ENCODE measurements at places on chromosomes 16 and 17.

DNA sequence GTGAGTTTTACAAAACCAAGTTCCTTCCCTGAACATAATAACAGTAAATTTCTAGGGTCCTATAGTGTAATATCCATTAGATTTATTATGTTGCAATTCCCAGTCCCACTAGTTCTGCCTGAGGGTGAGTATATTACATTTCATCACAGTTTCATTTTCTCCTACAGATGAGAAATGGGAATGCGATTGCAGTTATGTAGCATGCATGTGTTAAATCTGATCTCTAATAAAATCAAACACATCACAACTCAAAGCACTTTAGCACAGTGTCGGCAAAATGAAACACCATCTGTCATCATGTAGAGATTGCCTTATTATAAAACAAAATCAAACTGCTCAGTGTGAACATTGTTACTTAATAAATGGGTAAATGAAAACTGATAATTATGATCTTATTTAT lies 180.5 kb upstream of the TOX3 start:
- no peak for DNase-seq

DNA sequence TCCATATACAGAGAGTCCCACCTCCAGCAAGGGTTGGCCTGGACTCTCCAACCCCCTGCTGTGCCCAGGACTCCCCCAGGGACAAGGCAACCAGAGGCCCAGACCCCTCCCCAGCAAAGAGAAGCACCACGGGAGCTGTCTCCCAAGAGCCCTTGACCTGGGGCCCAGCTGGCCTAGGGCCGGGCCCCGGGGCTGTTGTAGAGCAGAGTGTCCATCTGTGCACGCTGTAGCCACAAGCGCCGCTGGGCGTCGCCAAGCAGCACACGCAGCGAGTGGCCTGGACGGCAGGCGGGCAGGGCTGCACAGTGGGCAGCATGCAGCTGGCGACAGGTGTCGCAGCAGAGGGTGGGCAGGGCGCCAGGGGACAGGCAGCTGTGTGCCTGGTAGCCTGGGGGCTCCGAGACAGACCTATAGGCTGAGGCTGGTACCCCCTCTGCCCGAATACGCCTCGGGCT lies 4.3 kb downstream of the SPATA2L start:
- no peak for DNase-seq

DNA sequence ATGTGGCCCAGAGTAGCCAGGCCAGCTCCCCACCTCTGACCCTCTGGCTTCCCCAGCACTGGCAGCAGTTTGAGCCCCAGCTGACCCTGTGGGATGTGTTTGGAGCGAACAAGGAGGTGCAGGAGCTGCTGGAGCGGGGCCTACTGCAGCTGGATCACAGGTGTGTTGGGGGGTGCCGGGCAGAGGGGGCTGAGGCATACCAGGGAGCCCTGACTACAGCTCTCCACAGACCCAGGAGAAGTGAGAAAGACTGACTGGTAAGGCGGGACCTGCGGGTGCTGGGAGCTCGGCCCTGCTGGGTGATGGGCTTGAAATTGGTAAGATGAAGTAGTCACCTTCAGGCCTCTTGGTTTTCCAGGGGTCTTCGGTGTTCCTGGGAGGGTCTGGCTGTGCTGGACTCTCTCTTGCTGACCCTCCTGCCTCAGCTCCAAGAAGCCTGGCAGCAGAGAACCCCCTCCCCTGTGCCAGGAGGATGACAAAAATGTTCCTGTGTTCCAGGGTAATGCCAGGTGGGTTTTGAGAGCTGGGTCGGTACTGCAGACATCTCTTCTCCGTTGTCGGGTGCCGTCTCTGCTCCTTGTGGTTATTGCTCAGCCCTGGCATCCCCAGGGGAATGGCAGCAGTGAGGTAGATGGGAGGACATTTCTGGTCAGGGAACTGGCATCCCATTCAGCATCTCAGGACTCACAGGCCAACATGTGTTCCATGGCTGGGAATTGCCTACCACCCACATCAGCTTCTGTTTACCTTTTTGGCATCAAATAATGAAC lies 5.9 kb downstream of the RSAD1 start:
- no peak for DNase-seq

DNA sequence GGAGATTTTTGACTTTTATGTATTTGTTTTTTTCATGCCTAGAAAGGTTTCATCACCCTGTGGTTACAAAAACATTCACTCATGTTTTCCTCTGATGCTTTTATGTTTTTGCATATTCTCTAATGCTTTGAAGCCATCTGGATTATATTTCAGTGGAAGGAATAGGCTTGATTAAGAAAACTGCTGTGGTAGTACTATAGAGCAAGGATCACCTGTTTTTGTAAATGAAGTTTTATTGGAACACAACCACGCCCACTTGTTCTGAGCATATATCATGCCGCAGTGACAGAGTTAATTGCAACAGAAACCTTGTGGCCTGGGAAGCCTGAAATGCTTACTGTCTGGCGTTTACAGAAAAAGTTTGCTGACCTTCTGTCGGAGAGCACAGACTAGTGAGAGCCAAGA lies 11.5 kb downstream of the COX10 start:
- DNase-seq: no peak

DNA sequence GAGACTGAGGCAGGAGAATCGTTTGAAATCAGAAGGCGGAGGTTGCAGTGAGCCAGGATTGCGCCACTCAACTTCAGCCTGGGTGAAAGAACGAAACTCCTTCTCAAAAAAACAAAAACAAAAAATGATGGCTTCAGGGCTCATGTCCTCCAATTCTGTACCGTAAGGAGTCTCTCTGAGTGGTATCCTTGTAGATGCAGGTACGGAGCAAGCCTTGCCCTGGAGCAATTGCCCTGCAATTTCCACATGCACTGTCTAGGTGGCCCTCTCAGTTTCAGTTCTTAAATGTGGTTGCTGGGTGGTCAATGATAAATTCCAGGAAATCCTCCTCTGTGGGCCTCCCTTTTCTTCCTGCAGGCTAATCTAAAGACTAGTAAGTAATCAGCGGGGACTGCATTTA lies 10.6 kb downstream of the TMEM238L start:
- no peak for DNase-seq

All from AML-193 (cell line).